Cortex of kidney (tissue), 1 donor: ENCODE measurements at places on chromosomes 5 and 9.

DNA sequence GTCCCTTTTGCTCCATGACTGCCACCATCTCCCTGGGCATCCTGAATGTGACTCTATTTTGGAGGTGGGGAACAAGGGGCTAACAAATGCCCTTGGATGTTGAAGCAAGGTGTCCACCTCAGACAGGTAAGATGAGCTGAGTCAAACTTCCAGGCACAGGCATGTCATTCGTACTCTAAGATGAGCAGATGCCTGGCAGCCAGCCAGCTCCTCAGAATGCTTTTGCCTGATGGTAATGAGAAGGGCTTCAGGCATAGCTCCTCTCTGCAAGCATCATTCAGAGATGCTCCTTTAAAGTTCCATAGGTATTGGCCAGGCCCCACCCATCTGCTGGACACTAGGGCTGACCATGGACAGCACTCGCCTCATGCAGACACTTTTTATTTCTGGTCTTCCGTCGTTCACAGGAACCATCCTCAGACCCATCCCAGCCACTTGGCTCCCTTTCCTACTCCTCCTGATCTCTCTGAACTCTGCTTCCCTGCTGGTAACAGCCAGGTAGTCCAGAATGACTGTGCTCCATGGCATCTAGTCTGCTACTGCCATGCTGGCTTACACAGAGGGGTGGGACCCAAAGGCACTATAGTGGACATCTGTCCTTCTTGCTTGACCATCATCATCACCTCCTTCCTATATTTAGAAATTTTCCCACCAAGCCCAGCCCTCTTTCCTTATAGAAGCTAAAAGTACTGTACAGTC, 118.8 kb downstream of the GLIS3 start:
- DNase-seq: no peak

DNA sequence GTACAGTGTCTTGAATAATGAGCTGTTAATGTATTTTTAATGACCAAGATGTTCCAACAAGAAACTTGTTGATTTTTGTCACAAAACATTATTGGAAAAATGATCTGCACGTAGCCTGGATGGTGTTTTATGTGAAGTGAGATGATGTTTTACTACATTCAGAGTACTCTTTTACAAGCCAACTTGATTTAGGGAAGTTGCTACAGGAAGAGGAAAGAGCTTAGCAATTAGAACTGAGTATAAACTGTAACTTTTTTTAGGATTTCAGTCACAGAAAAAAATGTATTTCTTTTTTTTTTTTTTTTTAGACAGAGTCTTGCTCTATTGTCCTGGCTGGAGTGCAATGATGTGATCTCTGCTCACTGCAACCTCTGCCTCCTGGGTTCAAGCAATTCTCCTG, 113.6 kb upstream of the ADRA1B start:
- DNase-seq: no peak

DNA sequence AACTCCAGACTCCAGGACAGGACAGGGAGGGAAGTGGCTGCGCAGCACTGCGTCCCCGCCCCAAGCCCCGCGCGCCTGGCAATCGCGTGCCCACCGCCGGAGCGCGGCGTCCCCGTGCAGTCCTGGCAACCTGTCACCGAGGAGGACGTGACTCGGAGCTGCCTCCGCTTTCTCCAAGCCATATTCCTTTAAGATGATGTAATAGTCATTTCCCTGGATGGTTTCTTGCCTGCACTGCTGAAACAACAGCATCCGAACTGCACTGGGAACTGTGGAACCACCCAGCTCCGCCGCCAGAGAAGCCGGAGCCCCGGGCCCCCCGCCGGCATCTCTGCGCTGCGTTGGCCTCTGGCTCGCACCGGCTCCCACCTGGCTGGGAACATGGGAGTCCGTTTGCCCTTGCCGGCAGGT, 34.5 kb downstream of the KCTD16 start:
- no peak for DNase-seq

DNA sequence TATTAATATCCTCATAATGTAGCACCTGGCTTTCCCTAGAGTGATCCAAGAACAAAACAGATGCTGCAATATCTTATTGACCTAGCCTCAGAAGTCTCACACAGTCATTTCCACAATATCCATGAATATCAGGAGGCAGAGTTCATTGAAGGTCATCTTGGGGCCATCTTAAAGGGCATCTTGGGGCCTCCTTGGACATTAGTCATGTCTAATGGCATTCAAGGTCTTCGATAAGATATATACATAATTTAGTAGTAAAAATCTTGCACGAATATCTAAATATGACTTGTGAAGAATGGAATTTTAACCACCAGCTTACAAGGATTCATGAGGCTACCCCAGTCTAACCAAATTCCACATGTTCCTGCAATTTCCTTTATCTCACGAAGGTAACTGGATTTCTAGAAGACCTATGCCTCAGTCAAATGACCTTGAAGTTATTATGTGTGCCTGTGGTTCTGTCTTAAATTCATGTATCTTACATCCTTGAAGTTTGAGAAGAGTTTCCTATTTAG, 163.6 kb upstream of the SPEF2 start:
- DNase-seq: no peak

- DNase-seq: no peak
Observed at GRCh38 chr5:1633605-1634336, 110.0 kb upstream of the LPCAT1 start.

DNA sequence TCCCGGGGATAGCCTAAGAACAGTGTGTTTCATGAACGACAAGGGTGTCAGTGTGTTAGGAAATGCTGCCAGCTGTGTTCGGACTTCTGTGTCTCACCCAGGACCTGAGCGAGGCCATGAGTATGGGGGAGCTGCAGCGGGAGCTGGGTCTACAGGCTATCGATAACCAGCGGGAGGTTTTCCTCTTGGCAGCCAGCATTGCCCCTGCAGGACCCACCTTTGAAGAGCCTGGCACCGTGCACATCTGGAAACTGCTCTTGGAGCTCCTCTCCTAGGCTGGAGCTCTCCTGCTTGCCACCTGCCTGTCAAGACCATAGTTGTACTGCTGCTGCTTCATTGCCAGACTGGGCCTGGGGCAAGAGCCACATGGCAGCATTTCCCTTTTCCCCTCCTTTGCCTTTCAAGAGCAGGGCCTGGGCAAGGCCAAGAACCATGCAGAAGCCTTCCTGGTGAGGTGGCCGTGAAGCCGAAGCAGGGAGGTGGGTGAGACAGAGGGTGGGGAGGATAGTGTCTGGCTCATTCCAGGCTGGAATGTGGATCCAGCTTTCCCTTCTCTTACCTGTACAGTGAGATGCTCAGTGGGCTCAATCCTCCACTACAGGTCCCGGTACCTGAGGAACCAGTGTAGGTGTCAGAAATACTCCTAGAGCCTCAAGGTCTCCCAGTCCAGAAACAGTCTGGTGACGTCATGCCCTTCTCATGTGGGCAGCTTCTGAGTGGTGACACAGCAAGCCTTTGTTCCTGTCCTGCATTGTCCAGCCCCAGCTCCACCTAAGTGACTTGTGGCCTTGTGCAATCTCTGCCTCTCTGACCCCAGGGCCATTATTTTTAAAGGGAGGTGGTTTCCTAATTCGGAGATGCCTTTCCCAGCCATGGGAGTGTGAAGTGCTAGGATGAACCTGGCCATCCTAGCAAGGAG, 6.6 kb downstream of the ARL10 start:
- DNase-seq: no peak

DNA sequence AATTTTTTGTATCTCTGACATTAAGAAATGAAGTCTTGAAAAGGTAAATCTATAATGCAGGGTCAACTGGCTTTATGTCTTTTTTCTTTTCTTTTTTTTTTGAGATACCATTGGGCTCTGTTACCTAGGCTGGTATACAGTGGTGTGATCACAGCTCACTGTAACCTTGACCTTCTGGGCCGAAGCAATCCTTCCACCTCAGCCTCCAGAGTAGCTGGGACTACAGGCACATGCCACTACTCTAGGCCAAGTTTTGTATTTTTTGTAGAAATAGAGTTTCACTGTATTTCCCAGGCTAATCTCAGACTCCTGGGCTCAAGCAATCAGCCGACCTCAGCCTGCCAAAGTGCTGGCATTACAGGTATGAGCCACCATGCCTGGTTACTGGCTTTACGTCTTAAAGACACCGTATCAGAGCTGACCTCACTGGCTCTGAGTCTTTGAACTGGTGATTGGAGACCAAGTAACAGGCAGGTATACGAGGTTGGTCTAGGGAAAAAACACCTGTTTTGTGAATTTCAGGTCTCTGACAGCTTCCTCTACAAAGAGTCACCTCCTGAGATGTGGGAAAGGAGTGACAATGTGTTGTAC, 70.4 kb upstream of the GPBP1 start:
- no peak for DNase-seq

- no peak for DNase-seq
Observed at GRCh38 chr5:5695266-5695665, 272.8 kb downstream of the ICE1 start.

DNA sequence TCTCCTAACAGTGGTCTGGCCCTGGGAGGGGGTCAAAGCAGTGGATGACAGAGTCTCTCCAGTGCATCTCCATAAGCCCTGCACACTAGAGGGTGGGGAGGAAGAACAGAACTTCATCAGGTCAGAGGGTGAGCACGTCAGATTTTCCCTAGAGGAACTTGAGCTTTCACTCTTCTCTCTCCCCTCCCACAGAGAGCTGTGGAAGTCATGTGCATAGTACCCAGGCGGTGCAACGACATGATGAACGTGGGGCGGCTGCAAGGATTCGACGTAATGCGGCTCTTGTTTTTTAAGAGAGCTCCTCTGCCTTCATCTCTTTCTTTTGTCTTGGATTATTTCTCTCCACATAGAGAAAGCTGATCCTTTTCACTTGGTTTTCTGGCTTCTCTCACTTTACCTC, 100.2 kb upstream of the OTULINL start:
- DNase-seq: no peak

DNA sequence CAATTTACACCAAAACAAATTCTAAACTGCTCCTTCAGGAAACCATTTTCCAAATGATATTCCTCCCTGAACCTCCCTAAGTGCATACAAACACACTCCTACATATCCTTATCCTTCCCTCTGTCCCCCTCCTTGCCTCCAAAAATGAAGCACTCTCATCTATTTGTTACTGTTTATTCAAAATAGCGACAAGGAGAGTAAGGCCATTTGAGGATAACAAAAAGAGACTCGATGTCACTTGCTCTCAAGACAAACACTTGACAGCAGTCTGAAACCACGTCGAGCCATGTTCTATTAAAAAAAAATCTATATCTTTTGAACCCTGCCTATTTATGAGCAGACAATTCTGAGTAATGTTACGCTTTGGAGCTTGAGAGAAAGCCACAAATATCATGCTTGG, 547.9 kb downstream of the DTWD2 start:
- DNase-seq: no peak

GRCh38 chr5:94375801-94376200, 242.6 kb downstream of the KIAA0825 start:
- DNase-seq: no peak

- no peak for DNase-seq
Observed at GRCh38 chr5:145775893-145776444, 59.2 kb downstream of the PRELID2 start.

- no peak for DNase-seq
Observed at GRCh38 chr5:122352331-122352730, 40.3 kb downstream of the SNCAIP start.

DNA sequence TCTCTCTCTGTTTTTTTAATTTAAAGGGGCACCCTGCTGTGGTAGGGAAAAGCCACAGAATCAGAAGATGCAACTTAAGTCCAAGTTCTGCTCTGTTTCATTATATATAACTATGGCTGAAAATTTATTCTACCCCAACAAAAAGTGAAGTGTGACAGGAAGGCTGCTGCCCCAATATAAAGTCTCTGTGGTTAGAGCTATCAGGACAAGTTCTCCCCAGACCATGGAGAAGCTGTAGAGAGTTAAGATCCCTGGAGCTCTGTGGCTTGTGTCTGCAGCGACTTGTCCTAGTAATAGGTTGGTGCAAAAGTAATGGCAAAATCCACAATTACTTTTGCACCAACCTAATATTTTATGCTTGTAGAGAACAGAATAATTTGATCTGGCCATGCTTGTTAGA, 250.9 kb downstream of the PSAT1 start:
- no peak for DNase-seq

- no peak for DNase-seq
Observed at GRCh38 chr9:121141706-121142105, 60.0 kb downstream of the RAB14 start.

DNA sequence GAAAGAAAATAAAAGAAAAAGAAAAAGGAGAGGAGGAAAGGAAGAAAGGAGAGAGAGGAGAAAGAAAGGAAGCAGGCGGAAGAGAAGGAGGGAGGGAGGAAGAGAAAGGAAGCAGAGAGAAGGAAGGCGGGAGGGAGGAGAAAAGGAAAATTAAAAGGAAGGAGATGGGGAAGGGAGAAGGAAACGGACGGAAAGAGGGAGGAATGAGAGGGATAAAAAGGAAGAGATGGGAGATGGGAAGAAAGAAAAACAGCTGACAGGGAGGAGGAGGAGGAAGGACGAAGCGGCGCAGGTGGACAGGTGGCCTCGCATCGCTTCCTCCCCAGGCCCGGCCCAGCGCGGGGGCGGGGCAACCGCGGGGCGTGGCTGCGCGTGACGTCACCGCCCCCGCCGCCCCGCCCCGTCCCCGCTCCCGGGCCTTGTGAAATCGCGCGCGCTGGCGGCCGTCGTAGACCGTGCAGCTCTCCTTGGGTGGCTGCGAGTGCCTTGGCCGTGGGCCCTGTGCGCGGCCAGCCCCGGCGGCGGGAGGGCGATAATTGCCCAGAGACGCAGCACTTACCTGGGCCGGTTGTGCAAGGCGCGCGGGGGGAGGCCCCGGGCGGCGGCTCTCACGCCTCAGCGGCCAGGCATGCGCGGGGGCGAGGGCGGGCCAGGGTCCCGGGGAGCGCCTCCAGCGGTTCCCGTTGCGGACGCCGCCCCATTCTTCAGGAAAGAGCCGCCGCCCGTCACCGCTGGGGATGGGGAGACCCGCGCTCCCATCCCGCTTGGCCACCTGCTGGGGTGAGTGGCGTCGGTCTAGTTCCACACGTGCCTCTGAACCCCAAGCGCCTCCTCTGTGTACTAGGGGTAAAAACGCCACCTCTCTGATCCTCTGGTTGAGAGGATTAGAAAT, 49.6 kb upstream of the FOXE1 start:
- DNase-seq: no peak

GRCh38 chr5:116739571-116739970, 164.9 kb upstream of the SEMA6A start:
- no peak for DNase-seq

DNA sequence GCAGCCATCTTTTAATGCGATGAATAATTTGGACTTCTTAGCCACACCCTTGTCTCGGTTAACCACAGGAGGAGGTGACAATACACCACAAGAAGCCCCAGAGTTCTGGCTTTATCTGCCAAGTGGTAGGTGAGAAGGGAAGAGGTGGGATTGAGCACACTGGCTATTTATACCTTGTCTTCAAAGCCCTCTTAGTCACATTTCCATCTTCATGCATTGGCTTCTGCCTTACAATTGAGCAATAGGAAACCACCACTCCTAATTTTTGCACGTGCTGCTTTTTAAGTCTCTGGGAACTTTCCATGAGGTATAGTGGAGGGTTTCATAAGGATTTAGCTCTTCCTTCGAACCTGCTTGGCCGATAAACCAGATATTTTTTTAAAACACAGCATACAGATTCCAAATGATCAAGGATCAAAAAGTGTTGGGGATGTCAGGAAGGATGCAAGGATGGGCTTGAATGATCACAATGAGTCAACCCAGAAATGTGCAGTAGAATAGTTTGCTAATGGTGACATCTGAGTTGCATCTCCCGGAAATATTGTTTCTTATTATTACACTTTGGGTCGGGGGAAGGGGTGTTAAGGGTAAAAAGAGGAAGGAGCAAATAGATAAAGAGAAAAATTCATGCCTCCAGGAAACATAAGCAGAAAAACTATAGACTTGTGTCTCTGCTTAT, 25.5 kb downstream of the PLAC8L1 start:
- no peak for DNase-seq

- no peak for DNase-seq
Observed at GRCh38 chr5:147818290-147818689, 13.2 kb downstream of the SPINK1 start.
